ENCODE measurements at places on chromosomes 1 and 21.

GRCh38 chr1:182050481-182051448 is 10.7 kb downstream of the ZNF648 start:
- no peak for DNase-seq

GRCh38 chr1:234397732-234398131 is 24.5 kb downstream of the COA6 start:
- DNase-seq, result no peak

DNA sequence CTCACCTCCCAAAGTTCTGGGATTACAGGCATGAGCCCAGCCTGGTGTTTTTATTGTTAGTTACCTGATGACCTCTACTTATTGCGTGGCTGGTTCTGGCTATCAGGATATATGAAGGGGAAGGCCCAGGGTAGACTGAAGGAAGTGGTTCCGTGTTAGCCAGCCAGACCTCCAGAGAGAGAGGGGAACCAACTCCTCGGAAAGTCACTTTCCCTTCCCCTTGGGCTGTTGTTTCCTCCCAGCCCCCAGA is 2.5 kb upstream of the RCSD1 start:
- DNase-seq, result peak; percentile 22

DNA sequence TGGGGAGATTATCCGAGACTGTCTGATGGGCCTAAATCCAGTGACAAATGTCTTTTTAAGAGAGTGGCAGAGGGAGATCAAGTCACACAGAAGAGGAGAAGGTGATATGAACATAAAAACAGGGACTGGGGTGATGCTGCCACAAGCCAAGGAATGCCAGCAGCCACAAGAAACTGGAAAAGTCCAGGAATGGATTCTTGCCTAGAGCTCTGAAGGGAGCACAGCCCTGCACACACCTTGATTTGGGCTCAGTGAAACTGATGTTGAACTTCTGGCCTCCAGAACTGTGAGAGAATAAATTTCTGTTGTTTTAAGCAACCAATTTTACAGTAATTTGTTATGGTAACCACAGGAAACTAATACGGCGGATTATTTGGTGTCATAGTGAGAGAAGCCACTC is 19.5 kb downstream of the CITED4 start:
- no peak for DNase-seq

DNA sequence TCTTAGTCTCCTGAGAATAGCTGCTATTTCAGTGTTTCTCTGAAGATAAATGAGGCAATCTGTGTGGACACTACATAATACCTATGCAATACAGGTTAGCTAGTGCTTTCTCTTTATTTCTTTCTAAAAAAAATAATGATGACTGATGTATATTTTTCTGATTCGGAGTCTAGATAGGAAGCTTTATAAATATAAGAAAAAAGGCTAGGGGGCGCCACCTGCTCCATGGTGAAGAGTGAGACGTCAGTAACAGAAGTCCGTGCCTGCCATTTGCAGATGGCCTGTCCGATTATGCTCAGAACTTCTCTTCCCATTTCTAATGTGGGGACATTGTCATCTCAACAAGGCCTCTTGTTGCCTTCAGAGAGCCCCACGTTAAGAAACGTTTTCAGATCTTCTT is 26.4 kb downstream of the QSOX1 start:
- peak; percentile 28 for DNase-seq

GRCh38 chr1:199273837-199274379 is 635.1 kb downstream of the PTPRC start:
- no peak for DNase-seq
